ENCODE measurements at places on chromosomes 3 and 15. TPM values are rescaled to one million over a fixed set of nuclear protein-coding genes. Genes with fewer than 3 reads are reported as not detected.

Gene CEP19
- 10.6 TPM for total RNA-seq

Gene GASK1A
- total RNA-seq, result 4.5 TPM

Gene BCL2A1
- total RNA-seq, result 0.82 TPM

Gene NEIL1
- total RNA-seq, result 21.6 TPM

Gene CD96
- total RNA-seq, result not detected

Gene SEMA3B
- 2.4 TPM for total RNA-seq

Gene EIF1B
- 55.0 TPM for total RNA-seq

Gene TRH
- total RNA-seq, result 4.1 TPM

Gene UPK1B
- not detected for total RNA-seq

Gene FAN1
- total RNA-seq, result 22.8 TPM

Gene GREM1
- total RNA-seq, result 2.4 TPM

Gene SLC28A1
- total RNA-seq, result not detected

Gene SENP2
- total RNA-seq, result 35.9 TPM

Gene RAB6B
- total RNA-seq, result 43.2 TPM

Gene SHF
- total RNA-seq, result 49.3 TPM

Gene CSPG4
- 4.5 TPM for total RNA-seq

Gene AADAC
- not detected for total RNA-seq

Gene ZBBX
- total RNA-seq, result 4.9 TPM

Gene SHC4
- 5.7 TPM for total RNA-seq

Gene GP9
- total RNA-seq, result not detected

Gene TAGLN3
- 174 TPM for total RNA-seq

Gene SATB1
- 67.7 TPM for total RNA-seq

Gene SECISBP2L
- 95.8 TPM for total RNA-seq

Gene ERC2
- 77.9 TPM for total RNA-seq

Gene PARP15
- not detected for total RNA-seq

Gene MGLL
- total RNA-seq, result 31.4 TPM

Gene ALDH1L1
- 1.6 TPM for total RNA-seq

Gene PPP1R14D
- total RNA-seq, result not detected

Gene THUMPD3
- 79.1 TPM for total RNA-seq

Gene PIF1
- 0.82 TPM for total RNA-seq

Gene DCUN1D1
- 60.3 TPM for total RNA-seq

Gene EBLN2
- 3.7 TPM for total RNA-seq

Gene UBXN7
- 51.0 TPM for total RNA-seq

Gene CHRNA5
- 11.4 TPM for total RNA-seq

Gene ANKUB1
- total RNA-seq, result 0.41 TPM

Gene MASP1
- 22.8 TPM for total RNA-seq

Gene RBSN
- total RNA-seq, result 71.7 TPM

Gene IGDCC3
- 6.9 TPM for total RNA-seq

Gene LTF
- total RNA-seq, result 0.41 TPM

Measured in frontal cortex (tissue), 4 donors.